ENCODE measurements at places on chromosomes 16 and 17.

GRCh38 chr17:42386777-42387657, 1.2 kb downstream of the STAT3 start:
- no peak for DNase-seq

DNA sequence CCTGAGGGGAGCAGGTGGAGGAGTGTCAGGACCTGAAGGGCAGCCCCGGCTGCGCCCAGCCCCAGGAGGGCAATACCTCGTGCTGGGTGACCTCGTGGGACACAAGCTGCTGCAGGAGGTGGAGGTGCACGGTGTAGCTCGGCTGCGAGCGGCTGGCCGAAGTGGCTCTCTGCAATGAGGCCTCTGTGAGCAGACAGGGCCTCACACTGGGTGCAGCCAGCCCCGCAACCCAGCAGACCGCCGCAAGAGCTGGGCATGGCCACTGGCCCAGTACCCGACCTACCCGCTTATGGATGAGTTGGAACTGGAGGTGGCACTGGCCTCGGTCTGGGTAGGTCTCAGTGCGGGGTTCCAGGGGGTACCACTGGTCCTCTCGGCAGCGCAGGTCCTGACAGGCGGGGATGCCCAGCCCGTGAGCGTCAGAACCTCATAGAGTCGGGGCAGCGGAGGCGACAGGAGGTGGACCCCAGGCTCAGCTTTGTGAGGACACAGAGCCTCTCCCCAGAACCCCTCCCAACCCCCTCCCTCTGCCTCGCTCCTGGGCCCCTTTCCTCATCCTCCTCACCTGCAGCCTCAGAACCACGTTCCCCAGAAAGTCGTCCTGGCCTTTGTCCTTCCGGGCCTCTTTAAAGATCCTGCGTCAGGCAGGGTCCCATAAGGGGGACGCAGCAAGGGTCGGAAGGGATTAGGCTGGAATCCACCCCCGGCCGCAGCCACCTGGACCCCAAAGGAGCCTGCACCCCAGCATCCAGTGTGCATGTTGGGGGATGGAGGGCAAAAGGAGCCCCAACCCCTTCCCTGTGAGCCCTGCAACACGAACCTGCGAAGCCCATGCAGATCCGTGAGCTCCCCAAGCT, 4.0 kb downstream of the UNC13D start:
- DNase-seq, result no peak

DNA sequence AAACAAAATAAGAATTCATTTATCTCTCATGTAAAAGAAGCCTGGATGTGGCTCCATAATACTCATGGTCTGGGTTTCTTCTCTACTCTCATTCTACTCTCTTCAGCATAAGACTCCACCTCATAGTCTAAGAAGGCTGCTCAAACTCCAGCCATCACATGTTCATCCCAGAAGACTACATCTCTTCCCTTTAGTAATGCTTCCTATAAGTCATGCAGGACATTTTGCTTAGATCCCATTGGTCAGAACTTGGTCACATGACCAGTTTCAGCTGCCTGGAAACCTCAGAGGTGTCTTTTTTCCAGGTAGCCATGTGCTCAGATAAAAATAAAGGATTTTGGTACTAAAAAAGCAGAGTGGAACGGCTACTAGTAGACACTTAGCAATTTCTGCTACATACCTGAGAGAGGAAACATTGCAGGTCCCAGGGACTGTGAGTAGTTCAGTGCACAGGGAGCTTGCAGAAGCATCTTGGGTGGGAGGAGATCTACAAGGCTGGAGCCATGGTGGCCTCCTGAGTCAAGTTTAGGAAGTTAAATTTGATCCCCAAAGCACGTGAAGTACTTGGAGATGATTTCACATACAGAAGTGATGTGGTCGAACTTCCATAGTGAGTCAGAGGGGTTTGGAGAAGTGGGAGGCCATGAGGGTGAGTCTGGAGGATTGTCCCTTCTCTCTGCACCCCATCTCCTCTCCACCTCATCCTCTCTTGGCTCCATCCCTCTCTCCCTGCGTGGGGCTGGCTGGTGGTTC, 110.2 kb downstream of the CCDC182 start:
- no peak for DNase-seq

- no peak for DNase-seq
Observed at GRCh38 chr16:29986231-29986630, 9.2 kb downstream of the HIRIP3 start.

GRCh38 chr17:57533684-57534305, 211.3 kb downstream of the CCDC182 start:
- no peak for DNase-seq

DNA sequence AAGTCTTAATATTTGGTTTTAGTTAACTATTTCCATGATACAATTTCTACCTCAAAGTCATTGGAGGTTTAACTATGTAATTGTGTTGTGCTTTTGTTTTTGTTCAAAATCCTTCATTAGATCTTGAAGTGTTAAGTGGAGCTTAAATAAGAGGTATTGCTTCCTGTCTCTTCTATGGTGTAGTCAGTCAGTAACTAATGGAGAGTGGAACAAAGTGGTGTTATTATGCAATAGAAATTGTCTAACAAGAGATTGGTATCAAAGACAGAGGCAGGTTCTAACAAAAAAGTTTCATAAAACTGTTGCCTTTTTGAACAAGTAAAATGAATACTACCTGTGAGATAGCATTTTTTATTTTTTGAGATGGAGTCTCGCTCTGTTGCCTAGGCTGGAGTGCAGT, 45.2 kb downstream of the GRB7 start:
- DNase-seq, result no peak

GRCh38 chr16:5789033-5789432, 691.4 kb upstream of the EEF2KMT start:
- DNase-seq, result no peak

GRCh38 chr16:19694989-19695388, 23.0 kb downstream of the KNOP1 start:
- no peak for DNase-seq

DNA sequence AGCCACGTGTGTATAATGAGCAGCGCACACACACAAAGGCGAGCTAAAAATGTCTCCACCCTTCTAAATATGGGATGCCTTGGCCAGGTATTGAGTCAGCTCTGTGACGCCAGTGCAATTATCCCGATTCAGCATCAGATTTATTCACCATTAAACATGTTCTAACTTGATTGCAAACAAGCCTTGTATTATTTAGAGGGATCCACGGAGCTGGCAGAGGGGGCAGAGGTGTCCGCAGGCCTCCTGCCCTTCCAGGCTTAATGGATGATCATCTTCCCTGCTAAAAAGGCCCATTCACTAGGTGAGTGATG, 591.7 kb downstream of the MAF start:
- no peak for DNase-seq

GRCh38 chr16:1913327-1914083, 4.7 kb downstream of the HS3ST6 start:
- DNase-seq, result no peak

DNA sequence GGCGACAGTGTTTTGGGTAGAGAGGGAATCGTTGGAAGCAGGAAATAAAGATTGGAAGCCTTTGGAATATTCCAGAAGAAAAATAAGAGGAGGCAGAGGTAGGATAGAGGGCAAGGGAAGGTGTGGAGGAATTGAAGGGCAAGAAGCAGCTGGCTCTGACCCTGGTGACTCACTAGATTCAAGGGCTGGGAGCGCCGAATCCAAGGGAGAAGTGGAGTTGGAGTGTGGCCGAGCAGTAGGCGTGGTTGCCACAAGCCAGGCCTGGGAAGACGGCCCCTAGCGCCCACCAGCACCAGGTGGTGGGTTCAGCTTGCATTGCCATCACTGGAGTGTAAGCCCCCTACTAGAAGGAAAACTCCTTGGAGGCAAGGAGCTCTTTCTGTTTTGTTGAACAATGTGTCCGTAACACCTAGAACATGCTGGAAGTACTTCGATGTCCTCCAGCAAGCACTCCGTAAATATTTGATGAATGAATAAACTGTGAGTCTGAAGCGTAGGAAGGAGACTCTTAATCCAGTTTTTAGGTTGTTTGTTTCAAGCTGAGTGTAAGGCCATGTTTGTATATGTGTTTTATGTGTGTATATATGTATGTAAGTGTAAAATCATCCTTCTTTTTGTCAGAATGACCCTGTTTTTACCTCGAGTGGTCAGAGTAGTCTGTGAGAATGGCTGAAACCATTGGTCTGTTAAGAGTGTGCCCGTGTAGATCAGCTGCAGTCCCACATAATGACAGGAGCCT, 139.5 kb downstream of the CMIP start:
- DNase-seq, result no peak

DNA sequence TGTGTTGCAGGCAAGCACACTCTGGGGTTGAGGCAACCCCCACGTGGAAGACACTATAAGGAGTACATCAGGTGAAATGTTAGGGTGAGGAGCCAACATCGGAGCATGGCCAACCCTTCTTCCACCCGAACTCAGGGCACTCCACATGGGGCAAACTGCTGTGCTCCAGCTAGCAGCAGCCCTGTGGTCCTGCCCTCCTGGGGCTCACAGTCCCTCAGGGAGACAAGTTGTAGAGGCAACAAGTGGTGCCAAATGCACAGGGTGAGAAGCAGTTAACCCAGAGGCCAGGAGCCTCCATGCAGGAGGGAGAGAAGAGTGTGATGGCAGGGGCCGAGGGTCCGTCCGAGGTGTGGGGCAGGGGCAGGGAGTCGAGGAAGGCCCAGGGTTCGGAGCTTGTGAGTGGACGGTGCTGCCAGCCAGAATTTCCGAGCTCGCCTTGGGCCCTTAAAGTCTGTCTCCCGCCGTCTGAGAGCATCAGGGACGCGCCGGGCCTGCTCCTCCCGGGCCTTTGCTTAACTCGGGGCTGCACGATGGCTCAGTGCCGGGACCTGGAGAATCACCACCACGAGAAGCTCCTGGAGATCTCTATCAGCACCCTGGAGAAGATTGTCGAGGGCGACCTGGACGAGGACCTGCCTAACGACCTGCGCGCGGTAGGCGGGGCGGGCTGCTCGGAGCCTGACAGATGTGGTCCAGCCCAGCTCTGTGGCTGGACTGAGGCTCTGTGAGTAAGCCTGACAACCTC, 32.3 kb downstream of the ATPAF2 start:
- no peak for DNase-seq

- no peak for DNase-seq
Observed at GRCh38 chr17:61047515-61047914, 352.1 kb upstream of the TBX2 start.

DNA sequence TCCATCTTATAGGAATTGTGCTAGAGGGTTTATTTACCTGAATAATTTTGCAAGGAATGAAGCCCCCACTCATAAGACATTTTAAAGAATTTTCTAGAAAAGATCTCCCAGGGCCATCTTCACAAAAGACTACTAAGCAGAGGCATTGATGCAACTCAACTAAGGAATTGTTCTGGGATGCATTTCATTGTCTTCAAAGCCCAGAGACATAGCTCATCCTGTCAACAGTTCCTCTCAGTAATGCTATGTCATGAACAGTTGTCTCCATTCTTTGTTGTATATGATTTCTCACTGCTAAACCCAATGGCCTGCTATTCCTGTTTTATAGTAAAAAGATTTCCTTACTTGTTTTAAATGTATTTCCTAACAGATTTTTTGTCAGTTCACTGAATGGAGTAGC, 136.8 kb upstream of the RBL2 start:
- DNase-seq, result no peak

DNA sequence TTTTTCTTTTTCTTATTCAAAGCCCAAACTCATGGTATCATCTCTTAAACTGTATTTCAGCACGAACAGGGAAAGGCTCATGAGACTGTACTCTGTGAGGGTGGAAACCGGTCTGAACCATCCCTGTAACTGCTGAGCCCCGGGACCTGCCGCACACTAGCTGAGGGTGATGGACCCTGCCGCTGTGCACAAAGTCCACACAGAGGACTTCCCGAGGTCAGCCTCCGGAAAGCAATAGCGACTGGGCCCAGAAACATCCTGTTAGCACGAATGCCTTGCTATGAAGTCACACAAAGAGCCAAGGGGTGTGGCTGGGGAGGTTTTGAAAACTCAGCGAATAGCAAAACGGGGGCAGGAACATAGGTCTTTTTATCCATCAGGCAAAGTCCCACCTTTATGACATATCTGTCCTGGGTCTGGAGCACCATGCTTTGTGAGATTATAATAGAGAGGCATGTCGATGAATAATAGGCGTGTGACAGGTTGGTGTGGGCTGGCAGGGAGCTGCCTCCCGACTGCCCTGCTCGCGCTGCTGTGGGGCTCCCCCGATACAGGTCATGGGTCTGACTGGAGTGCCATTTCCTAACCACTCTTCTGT, 33.4 kb downstream of the CDK5R1 start:
- DNase-seq, result peak; percentile 78

GRCh38 chr16:50709061-50709684, 15.8 kb downstream of the NOD2 start:
- DNase-seq, result no peak

DNA sequence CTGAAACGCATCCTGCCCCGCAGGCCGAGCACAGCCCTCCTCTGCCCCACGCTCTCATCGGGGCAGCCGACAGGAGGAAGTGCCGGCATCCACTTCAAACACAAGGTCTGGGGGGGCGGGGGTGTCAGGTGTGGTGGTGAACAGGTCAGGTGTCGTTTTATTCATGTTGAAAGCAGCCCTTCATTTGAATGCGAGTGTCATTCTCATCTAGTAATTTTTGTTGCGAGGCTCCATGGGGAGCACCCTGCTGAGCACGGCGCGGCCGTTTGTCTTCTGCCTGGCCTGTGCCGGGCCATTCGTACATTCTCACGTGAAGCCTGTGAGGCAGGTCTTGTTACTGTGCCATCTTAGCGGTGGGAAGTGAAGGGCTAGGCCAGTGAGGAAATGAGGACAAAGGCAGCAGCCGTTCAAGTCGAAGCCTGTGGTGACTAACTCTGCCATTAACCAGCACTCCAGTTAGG, 1.9 kb downstream of the ACSF3 start:
- DNase-seq, result no peak

DNA sequence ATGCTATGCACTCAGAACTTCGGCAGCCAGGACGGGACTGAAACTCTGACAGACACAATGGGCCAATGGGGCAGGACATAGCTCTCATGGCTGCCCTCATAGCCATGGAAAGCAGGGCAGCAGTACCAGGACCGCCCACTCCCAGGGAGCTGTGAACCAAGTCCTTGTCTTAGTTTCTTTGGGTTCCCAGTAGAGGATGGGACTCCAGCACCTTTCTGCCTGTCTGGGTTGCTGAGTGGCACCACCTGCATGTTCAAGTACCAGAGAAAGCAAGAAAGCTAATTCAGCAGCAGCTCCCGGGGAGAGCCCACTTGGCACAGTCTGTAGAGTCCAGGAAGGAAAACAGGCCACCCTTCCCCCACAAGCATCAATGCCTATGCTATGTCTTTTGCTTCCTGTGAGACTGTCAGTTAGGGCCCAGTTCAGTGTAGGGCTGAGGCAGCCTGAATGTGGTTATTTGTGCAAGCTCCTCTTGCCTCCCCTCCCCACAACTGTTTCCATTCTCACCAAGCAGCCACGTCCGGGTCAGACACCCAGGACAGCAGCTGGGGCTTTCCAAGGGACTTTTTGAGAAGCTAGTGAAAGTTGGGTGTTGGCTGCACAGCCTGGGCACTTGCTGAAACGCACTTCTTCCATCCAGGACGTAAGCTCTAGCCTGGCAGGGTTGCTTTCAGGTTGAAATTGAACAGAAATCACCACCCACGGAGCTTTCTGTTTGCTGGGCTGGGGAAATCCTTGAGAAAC, 7.8 kb downstream of the SUPT4H1 start:
- peak; percentile 90 for DNase-seq

- no peak for DNase-seq
Observed at GRCh38 chr17:61836266-61837174, 26.8 kb downstream of the BRIP1 start.
